SJSA1 (cell line): ENCODE measurements at places on chromosomes 1 and 21.

DNA sequence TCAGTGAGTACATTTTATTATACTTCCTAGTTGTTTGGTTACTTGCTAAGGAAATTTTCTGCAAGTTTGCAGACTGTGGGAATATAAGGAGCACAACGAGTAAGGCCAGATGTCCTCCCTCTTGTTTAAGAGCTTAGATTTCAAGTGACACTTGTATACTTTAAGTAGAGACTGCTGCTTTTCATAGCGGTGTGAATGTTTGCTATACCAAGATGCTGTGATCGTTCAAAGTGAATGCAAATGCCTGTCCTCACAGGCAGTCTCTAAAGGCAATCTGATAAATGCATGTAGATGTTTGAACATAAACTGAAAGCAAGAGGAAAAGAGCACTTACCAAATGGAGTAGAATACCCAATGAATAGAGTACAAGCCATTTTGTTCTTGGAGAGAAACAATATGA lies 226.4 kb downstream of the NRIP1 start:
- H3K36me3 ChIP-seq: no peaks in the 10 kb centered on the region
- no peak overlapping the region for H3K27ac ChIP-seq
- H3K27me3 ChIP-seq: no peaks in the 10 kb centered on the region
- no peaks in the 10 kb centered on the region for H3K4me1 ChIP-seq
- no peak for DNase-seq

- no peaks in the 10 kb centered on the region for H3K27me3 ChIP-seq
- H3K36me3 ChIP-seq: peaks cover 79% of the 10 kb centered on the region
- DNase-seq: no peak
- no peak overlapping the region for H3K4me3 ChIP-seq
Observed at GRCh38 chr1:109927911-109928321, 17.3 kb downstream of the CSF1 start.

- no peaks in the 10 kb centered on the region for H3K27me3 ChIP-seq
- no peak overlapping the region for H3K27ac ChIP-seq
- no peak overlapping the region for H3K4me3 ChIP-seq
- DNase-seq: no peak
- H3K4me1 ChIP-seq: peaks cover 15% of the 10 kb centered on the region
Observed at GRCh38 chr1:185245466-185245865, 71.6 kb downstream of the IVNS1ABP start.

GRCh38 chr21:43194303-43195120 lies 25.7 kb downstream of the CRYAA start:
- H3K4me1 ChIP-seq: no peaks in the 10 kb centered on the region
- H3K36me3 ChIP-seq: no peaks in the 10 kb centered on the region
- no peak overlapping the region for H3K4me3 ChIP-seq
- H3K27me3 ChIP-seq: no peaks in the 10 kb centered on the region

DNA sequence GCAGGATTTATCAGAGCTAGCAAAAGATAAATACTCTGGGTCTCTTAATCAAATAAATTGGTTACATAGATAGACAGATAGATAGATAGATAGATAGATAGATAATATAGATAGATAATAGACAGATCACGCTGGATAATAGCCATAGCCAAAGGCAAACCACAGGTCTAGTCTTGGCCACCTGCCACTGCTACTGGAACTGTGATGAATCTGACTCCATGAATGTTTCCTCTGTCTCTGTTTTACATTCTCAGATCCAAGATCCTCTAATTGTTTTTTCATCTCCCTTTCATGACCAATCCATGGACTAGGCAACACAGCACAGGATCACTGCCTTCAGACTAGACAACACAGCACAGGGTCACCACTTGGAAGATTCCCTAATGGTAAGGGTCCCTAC lies 444.7 kb upstream of the NFIA start:
- no peaks in the 10 kb centered on the region for H3K27me3 ChIP-seq
- H3K4me3 ChIP-seq: no peak overlapping the region
- DNase-seq: no peak
- no peak overlapping the region for H3K27ac ChIP-seq
- H3K36me3 ChIP-seq: no peaks in the 10 kb centered on the region

- no peak overlapping the region for H3K27ac ChIP-seq
- peaks cover 90% of the 10 kb centered on the region for H3K36me3 ChIP-seq
- no peaks in the 10 kb centered on the region for H3K4me1 ChIP-seq
- no peaks in the 10 kb centered on the region for H3K27me3 ChIP-seq
Observed at GRCh38 chr1:39473324-39473723, 18.1 kb upstream of the BMP8A start.

DNA sequence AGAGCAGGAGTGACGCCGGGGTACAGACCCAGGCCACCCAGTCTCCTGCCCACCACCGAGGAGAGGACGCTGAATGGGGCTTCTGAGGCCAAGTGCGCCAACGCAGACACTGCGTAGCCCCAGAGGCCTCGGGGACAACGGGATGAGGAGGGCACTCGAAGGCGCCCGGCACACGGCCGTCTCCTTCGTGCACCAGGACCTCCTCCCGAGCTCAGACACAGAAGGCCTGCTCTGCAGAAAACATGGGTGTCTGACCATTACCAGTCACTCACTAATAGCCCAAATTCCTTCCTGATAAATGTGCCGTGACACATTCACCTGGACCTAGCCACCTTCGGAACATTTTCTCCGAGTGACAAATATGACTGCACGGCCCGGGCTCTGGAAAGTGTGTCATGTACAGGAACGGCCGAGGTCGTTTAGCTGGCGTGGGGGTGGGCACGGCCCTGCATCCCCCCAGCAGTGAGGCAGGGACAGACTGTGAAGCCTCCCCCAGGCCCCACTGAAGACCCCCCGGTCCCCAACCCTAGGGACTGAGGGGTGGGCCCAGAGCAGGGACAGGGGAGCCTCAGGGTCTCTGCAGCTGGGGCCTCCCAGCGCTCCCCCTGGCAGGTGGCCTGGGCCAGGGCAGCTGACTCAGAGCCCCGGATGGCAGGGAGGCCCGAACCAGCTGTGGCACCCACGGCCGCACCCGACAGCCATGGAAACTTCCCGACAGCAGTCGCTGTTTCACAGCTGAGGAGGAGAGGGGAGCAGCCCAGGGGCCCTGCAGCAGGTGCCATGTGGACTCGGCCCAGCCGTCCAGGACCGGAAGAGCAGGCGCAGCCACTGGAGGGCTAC lies 16.7 kb upstream of the COL6A2 start:
- H3K27me3 ChIP-seq: no peaks in the 10 kb centered on the region
- H3K4me3 ChIP-seq: no peak overlapping the region
- peaks cover 22% of the 10 kb centered on the region for H3K4me1 ChIP-seq
- peak; percentile 38 for DNase-seq

- H3K27ac ChIP-seq: peak overlapping the region; percentile 77
- H3K27me3 ChIP-seq: no peaks in the 10 kb centered on the region
- peaks cover 20% of the 10 kb centered on the region for H3K36me3 ChIP-seq
- DNase-seq: peak; percentile 78
- no peak overlapping the region for H3K4me3 ChIP-seq
Observed at GRCh38 chr1:184827600-184828368, 73.1 kb upstream of the EDEM3 start.

- no peak for DNase-seq
- H3K4me3 ChIP-seq: no peak overlapping the region
- H3K36me3 ChIP-seq: no peaks in the 10 kb centered on the region
- no peaks in the 10 kb centered on the region; the same call in 1 of the 2 replicates for H3K27me3 ChIP-seq
- H3K4me1 ChIP-seq: no peaks in the 10 kb centered on the region
- no peak overlapping the region for H3K27ac ChIP-seq
Observed at GRCh38 chr1:204990059-204990664, 52.9 kb upstream of the CNTN2 start.

DNA sequence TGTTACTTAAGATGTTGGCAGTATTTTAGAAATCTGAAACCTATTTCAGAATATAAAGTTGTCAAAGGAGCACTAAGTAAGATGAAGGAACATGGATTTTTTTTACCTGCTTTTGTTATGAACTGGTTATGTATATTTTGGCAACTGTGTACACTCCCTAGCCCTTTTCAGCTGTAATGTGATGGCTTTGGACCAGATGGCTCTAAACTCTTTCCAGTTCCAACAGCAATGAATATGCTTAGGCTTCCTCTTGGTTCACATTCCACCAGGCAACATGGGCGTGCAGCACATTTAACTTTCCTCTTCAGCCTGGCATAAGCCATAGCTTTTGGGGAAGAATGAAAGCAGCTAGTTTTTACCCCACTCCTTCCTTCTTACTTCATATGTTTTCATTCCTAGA lies 95.6 kb upstream of the ADAMTS5 start:
- no peaks in the 10 kb centered on the region; the same call in 1 of the 2 replicates for H3K4me1 ChIP-seq
- no peaks in the 10 kb centered on the region for H3K27me3 ChIP-seq
- no peak for DNase-seq
- no peak overlapping the region for H3K4me3 ChIP-seq
- no peak overlapping the region for H3K27ac ChIP-seq

DNA sequence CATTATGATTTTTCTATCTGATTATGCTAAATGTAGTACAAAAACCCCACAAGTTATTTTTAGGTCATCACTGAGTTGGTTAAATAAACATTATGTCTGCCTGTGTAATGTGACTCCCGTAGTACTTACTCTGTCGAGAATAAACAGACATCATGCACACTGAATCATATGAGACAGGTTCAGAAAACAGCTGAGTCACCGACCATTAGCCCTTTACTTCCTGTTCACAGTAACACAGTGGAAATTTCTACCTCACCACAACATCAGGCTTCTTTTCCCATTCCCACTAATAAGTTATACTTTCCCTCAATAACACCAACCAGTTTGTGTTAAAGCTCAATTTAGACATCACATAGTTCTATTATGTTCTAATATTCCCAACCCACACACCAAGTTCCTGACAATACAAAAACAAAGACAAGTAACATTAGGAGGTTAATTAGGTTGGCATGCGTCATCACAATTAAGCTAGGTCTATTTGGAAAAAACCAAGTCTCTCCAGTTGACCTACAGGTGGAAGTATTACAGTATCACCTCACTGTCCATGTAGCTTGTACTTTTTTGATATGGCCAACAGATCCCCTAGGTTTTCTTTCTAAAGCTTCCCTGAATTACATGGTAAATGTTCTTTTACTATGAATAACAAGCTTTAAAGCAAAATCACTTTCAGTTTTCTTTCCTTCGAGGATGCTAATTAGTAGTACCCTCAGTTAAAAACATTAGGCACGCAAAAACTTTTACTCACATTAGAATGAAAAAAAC lies 154.2 kb downstream of the EIF4G3 start:
- no peak overlapping the region for H3K4me3 ChIP-seq
- H3K27me3 ChIP-seq: no peaks in the 10 kb centered on the region
- no peaks in the 10 kb centered on the region; the same call in 1 of the 2 replicates for H3K36me3 ChIP-seq
- peak; percentile 82 for DNase-seq
- H3K4me1 ChIP-seq: peaks cover 22% of the 10 kb centered on the region
- peak overlapping the region; percentile 92 for H3K27ac ChIP-seq

DNA sequence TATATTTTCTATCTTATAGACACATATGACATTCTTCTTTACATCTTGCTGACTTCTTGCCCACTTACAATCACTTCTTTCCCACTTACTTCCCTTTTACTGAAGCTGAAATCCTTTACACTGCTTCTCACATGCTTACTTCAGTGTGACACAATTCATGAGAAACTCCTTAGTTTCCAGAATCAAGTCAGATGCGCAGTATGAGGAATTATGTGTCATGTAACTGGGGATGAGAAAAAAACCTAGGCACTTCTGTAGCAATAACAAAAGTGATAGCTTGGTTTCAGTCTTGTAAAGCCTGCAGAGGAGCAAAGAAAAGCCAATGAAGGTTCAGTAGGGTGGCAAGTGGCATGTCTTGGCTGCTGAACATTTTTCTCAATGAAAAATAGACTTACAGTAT lies 566.2 kb upstream of the RGS18 start:
- DNase-seq: no peak
- H3K4me3 ChIP-seq: no peak overlapping the region
- H3K4me1 ChIP-seq: no peaks in the 10 kb centered on the region
- H3K36me3 ChIP-seq: no peaks in the 10 kb centered on the region
- H3K27ac ChIP-seq: no peak overlapping the region

DNA sequence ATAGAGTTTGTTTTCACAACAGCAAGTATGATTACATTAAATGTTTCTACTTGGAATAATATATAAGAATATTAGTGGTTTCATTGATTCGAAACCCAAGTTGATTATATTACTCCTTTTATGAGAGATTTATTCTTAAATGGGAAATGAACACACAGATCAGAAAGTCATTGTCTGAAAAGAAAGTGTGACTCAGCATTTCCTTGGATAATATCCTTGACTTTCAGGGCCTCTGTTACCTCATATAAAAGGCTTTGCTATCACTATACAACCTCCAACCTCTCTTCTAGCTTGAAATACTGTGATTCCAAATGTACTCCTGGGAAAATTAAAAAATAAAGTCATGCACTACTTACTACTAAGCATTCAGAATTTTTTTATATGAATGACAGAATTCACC lies 295.3 kb upstream of the LYPLAL1 start:
- H3K4me3 ChIP-seq: no peak overlapping the region
- H3K36me3 ChIP-seq: no peaks in the 10 kb centered on the region
- peak overlapping the region; percentile 16; the same call in 1 of the 2 replicates for H3K27ac ChIP-seq
- H3K4me1 ChIP-seq: peaks cover 21% of the 10 kb centered on the region

GRCh38 chr1:2415801-2416208 lies 3.4 kb upstream of the PEX10 start:
- peaks cover 12% of the 10 kb centered on the region for H3K27me3 ChIP-seq
- no peak for DNase-seq
- H3K36me3 ChIP-seq: peaks cover 5% of the 10 kb centered on the region
- no peak overlapping the region for H3K27ac ChIP-seq
- no peak overlapping the region for H3K4me3 ChIP-seq
- H3K4me1 ChIP-seq: peaks cover 28% of the 10 kb centered on the region

- DNase-seq: no peak
- H3K4me1 ChIP-seq: no peaks in the 10 kb centered on the region
- H3K4me3 ChIP-seq: no peak overlapping the region
- 0 out of 2 replicates have a peak, but pooled peaks cover 3% of the 10 kb centered on the region for H3K27me3 ChIP-seq
- H3K36me3 ChIP-seq: no peaks in the 10 kb centered on the region
- H3K27ac ChIP-seq: no peak overlapping the region
Observed at GRCh38 chr1:117205368-117205767, 5.4 kb downstream of the VTCN1 start.

GRCh38 chr1:182833271-182833670 lies 5.9 kb upstream of the DHX9 start:
- no peak for DNase-seq
- H3K4me3 ChIP-seq: no peak overlapping the region
- H3K4me1 ChIP-seq: no peaks in the 10 kb centered on the region
- H3K36me3 ChIP-seq: no peaks in the 10 kb centered on the region
- H3K27ac ChIP-seq: no peak overlapping the region

DNA sequence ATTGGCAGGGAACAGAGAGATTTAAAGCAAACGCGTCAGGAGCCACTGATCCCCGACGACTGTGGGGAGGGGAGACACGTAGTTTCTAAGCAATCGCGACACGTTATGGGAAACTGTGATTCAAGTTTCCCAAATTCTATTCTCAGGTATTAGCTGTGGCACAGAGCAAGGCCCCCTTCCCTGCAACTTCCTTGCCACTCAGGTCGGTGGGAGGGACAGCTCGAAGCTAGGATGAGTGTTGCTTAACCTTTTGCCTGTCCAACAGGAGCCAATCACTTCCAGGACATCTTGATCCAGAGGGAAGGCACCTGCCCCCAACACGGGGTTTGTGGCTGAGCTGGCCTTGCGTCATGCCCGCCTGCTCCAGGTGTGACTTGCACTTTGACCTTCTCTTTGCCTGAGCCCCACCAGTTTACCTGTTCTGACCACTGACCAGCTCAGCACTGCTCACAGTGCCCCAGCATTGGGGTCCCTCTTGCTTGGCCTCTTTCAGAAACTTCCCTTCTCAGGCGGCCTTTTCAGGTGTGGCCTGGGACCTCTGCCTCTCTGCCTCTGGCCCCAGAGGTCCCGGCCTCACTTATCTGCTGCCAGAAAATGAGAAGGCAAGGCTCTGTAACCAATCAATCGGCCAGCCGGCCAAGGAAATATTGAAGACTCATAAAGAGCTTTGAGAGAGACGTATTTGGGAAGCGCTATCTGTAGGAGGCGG lies 24.6 kb downstream of the TEX35 start:
- DNase-seq: no peak
- H3K27me3 ChIP-seq: no peaks in the 10 kb centered on the region
- H3K27ac ChIP-seq: no peak overlapping the region
- H3K36me3 ChIP-seq: no peaks in the 10 kb centered on the region
- no peak overlapping the region for H3K4me3 ChIP-seq
